ENCODE measurements at places on chromosomes 11 and 22.

GRCh38 chr22:28331695-28332094, 347.9 kb downstream of the TTC28 start:
- no peak for DNase-seq

DNA sequence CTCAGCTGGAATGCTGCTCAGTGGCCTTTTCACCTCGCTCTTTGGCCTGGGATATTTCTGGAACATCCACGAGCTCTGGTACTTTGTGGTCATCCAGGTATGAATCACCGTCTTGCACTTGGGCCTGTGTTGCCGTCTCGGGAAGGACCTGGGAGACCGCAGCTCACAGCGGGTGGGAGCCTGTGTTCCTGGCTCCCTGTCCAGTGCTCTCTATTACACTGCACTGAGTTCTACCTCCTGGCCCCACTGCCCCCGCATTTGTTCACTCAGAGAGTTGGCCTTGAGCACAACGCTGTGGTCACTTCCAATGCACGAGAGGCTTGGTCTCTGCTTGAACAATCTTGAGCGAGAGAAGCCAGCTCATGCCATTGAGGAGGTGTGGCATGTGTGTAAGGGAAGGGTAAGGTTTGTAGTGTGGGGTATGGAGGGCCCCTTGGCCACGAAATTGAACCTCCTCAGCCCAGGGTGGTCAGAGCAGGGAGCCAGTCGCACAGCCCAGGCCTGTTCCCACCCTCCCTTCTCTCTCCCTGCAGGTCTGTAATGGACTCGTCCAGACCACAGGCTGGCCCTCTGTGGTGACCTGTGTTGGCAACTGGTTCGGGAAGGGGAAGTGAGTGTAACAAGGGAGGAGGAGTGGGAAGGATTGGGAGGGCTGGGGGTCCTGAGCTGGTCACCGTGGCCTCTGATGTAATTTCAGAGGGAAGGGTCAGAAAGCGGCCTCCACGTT, 16.2 kb downstream of the SLC37A2 start:
- DNase-seq: no peak

- no peak for DNase-seq
Measured at GRCh38 chr11:16981651-16982194, 32.5 kb downstream of the PLEKHA7 start.

GRCh38 chr11:3841426-3842350, 929 bp upstream of the RHOG start:
- peak; percentile 97 for DNase-seq

DNA sequence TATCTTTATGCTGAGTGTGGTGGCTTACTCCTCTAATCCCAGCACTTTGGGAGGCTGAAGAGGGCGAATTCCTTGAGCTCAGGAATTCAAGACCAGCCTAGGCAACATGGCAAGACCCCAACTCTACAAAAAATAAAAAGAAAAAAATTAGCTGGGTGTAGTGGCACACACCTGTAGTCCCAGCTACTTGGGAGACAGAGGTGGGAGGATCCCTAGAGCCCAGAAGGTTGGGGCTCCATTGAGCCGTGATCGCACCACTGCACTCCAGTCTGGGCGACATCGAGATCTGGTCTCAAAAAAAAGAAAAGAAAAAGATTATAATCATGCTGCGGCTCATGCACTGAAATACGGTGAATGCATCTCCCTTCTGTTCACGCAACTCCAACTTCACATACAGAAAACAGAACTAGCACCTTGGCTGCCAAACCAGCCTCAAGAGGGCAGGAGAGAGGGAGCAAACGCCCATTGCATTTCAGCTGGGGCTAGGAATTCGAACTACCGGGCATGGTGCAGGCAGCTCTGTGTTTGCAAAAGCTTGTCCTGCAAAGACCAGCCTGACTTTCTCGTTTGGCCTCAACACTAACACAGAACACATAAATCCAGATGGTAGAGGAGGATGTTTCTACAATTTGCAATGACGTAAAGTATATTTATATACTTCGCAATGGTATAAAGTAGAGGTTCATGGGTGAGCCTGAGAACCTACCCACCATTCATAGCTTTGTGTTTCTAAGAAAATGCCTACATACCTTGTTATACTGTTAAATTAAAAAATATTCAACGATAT, 6.3 kb upstream of the SYNGR1 start:
- peak; percentile 33 for DNase-seq

- DNase-seq: no peak
Measured at GRCh38 chr11:78961247-78961646, 386.6 kb upstream of the NARS2 start.

GRCh38 chr22:22796724-22797123, 90.9 kb upstream of the IGLL5 start:
- no peak for DNase-seq

GRCh38 chr11:110349138-110349996, 53.0 kb upstream of the RDX start:
- DNase-seq: peak; percentile 11

DNA sequence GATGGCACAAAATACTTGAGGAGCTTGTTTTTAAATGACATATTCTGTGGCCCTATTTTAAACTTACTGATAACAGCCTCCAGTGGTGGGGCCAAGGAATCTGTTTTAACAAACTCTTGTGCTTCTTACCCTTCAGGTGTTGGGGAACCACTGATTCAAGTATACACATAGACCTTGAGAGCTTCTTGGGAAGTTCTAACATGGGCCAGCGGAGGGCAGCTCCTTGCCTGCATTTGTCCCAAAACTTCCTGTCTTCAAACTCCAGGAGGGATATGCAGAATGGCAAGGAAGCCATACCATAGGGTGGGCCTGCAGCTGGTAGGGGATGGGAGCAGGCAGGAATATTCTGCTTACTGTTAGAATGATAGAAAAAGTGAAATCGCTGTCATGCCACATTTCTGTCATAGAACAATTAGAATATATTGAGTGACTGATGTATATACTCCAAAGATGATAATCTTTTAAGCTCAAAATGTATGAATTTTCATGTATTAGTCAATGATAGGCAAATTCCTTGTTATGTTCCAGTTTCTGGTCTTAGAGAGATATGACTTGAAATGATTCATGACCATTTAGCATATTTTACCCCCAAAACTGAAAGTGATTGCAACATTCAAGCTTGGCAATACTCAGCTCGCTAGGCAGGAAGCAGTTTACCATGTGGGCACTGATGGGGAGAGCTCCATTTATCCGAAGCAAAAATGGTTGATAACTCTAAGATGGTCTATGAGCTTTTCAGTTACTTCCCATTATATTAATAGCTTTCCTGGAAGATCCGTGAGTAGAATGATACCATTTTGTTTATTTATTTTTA, 9.2 kb downstream of the EXT2 start:
- DNase-seq: no peak

DNA sequence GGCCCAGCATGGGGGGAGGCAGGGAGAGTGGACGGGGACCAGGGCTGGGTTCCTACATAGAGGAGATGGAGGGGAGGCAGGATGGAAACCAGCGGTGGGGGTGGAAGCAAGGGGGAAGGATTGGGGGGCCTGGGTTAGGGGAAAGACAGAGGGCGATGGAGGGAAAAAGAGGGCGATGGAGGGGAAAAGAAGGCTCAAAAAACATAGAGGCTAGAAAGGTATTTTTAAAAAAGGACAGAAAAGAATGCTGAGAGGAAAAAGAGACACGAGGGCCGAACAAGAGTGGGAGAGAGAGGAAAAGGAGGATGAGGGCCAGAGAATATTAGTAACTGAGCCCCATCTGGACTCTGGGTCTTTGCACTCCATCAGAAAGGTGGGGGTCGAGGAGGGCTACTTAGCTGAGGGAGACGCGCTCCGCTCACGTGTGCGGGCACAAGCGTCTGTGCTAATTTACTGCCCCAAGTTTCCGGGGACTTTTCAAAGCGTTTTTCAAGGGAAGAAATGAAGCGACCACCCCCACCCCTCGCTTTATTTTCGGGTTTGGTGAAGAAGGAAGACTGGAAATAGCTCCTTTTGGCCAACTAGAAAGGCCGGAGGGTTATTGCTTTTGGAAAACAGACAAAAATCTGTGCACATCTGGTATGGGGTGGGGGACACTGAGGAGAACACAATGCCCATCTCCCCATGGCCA, 14.5 kb downstream of the PAX6 start:
- DNase-seq: no peak
